Stimulated activated CD4-positive, alpha-beta T cell treated with anti-CD3 and anti-CD28 coated beads, TNF-alpha, amount 100 ng/mL, for 48 hours (primary cell): ENCODE measurements at places on chromosomes 4 and X.

- DNase-seq, result no peak
Observed at GRCh38 chr4:14177987-14178386, 550.5 kb upstream of the BOD1L1 start.

GRCh38 chr4:143343276-143343831 is 6.7 kb downstream of the GAB1 start:
- no peak for DNase-seq

DNA sequence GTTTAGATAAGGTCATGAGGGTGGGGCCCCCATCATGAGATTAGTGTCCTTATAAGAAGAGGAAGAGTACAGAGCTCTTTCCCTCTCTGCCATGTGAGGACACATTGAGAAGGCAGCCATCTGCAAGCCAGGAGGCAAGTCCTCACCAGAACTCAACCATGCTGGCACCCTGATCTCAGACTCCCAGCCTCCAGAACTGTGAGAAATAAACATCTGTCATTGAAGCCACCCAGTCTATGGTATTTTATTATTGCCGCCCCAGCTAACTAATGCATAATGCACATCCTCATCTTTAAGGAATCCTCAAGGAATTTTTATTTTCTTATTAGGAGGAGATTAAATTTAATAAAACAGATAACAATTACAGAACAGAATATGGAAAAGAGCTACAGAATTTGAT is 16.7 kb upstream of the EXOSC9 start:
- DNase-seq, result no peak

DNA sequence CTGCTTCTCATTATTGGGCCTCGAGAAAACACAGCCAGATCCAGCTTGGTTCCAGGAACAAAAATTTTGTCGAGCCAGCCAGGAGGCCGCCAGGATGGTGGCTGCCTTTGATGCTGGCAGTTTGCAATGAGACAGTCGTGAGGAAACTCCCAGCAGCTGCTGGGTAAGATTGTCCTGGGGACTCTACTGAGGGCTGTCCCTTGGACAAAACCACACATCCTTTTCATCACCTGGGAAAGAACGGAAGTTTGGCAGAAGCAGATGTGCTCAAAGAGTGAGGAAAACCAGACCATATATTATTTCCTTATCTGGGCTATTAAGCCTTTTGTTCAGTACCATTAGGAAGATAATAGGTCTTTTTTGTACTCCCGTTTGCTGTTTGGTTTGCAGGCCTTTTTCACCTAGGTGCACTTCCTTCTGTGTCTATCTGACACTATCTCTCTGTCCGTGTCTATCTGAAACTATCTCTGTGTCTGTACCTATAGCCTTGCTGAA is 13.4 kb upstream of the PAPSS1 start:
- no peak for DNase-seq

GRCh38 chr4:24885342-24885741 is 27.5 kb downstream of the CCDC149 start:
- no peak for DNase-seq

- no peak for DNase-seq
Observed at GRCh38 chrX:136822337-136823095, 41.8 kb upstream of the ARHGEF6 start.

- no peak for DNase-seq
Observed at GRCh38 chrX:47129899-47130358, 14.6 kb downstream of the NDUFB11 start.

- no peak for DNase-seq
Observed at GRCh38 chr4:147960971-147961370, 229.1 kb downstream of the ARHGAP10 start.

DNA sequence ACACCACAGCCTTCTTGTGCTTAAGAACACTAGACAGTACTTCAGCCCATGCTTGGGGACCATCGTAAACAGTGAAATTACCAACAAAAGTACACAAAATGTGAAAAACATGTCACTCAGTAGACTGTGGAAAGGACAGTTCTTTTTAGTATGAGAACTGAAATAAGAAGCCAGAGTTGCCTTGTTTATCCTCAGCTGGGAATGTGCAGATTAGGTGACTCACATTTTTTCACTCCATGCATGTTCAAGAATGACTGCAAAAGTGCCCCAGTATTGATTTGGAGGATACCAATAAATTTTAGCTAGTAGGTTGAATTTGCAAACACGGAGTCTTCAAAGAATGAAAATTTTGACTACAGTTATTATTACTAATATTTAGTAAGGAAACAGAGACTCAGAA is 23.1 kb upstream of the BMP3 start:
- no peak for DNase-seq

- DNase-seq, result no peak
Observed at GRCh38 chr4:1614854-1615595, 69.1 kb downstream of the FAM53A start.

GRCh38 chrX:30971774-30972603 is 82.9 kb upstream of the TAB3 start:
- DNase-seq, result no peak

GRCh38 chrX:132033166-132033565 is 10.1 kb downstream of the STK26 start:
- no peak for DNase-seq

DNA sequence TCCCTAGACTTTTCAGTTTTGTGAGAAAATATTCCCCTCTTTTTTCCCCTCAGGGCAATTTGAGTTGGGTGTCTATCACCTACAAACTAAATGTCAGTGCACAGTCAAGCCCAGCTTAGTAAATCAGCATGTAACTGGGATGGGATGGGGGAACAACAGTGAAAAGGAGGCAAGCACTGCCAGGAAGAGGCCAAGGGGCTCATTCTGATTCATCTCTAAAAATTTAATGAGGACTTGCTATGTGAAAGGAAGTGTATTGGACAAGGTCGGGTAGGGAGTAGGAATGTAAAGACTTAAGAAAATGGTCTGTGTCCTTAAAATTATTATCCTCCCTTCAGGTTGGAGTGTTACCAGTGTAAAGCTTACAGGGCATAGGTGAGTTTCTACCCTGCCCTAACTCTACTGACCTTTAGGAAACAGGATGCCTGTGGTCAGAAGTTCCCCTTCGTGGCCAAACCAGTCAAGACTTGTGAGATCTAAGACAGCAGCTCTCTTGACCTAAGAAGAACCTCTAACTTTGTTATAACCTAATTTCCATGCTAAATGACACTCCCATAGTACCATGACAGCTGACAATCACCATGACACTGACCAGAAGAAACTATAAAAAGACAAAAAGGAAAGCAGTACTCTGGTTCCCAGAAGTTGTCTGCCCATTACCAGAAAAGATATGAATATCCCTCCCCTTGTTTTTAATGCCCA is 194.4 kb upstream of the LDB2 start:
- DNase-seq, result no peak

- no peak for DNase-seq
Observed at GRCh38 chrX:145848448-145848847, 30.8 kb downstream of the SLITRK2 start.

DNA sequence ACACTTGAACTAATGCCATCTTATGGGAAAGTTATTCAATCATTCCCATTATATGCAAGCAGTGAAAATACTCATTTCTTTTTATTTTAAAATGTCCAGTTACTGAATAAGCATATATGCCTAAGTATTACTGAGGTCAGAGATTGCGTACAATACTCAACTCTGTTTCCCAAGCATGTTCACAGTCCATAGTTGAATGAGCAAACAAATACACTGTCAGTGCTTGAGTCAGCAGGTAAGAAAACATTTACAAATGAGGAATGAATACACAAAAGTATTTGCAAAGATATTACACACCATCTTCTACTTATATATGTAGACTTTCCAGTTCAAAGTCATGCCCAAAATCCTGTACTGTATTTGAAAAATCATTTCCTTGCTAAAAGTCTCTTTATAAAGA is 74.1 kb downstream of the TSPAN5 start:
- no peak for DNase-seq

- no peak for DNase-seq
Observed at GRCh38 chr4:108024878-108025165, 35.1 kb downstream of the HADH start.
